ENCODE measurements at places on chromosomes 2 and 18.

DNA sequence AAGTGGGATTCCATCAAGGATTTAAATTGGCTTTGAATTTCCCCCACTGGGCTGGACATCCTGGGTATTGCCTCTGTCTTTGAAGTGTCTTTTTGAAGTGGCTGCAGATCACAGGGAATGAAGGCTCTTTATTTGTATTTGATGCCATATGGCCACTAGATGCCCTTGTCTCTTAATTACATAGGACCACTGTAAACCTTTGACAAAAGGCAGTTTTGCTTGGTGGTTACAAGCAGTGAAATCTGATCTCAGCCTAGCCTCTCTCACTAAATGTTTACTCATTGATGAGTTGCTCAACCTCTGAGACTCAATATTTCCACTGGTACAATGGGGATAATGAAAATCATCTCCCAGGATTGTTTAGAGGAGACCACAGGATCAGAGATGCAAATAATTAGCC, 102.2 kb downstream of the INSIG2 start:
- DNase-seq, result no peak

GRCh38 chr18:76587147-76587878, 92.3 kb upstream of the ZNF516 start:
- no peak for DNase-seq

DNA sequence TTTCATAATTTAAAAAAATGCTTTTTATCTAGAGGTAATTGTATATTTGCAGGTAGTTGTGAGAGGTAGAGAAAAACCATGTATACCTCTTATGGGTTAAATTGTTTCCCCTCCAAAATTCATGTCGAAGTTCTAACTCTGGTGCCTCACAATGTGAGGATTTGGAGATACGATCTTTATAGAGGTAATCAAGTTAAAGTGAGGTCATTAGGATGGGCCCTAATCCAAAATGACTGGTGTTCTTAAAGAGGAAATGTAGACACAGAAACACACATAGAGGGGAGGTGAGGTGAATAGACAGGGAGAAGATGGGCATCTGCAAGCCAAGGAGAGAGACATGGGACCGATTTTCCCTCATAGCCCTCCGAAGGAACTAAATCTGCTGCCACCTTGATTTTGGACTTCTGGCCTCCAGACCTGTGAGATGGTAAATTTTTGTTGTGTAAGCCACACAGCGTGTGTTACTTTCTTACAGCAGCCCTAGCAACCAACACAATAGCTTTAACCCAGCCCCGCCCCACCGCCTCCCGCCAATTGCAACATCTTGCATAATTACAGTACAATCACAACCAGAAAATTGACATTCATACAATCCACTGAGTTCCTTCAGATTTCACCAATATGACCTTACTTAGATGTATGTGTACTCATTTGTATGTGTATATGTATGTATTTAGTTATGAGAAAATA, 208.9 kb downstream of the MIB1 start:
- no peak for DNase-seq

- DNase-seq, result no peak
Observed at GRCh38 chr2:96102596-96103186, 13.7 kb downstream of the ADRA2B start.

GRCh38 chr18:76252880-76253279, 242.2 kb downstream of the ZNF516 start:
- DNase-seq, result no peak

GRCh38 chr18:35174093-35174731, 66.6 kb upstream of the ZNF397 start:
- no peak for DNase-seq

DNA sequence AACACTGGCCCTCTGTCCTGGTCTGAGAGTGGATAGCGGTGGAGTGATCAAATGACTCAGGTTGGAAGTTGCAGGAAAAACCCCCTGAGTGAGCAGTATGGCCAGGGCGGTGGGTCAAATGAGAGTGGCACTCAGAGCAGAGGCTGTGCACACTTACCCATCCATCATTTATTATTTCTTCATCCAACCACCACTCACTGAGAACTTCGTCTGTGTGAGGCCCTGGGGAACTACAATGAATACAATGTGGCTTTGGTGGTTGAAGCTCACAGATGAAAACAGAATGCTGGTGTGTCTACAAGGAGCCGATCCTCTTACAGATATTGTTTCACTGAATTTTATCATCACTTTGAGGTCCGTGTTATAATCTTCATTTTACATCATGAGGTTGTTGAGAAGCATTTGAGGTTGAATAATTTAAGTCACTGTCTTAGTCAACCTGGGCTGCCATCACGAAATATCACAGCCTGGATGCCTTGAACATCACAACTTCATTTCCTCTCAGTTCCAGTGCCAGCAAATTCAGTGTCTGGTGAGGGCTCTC, 73.4 kb upstream of the ID2 start:
- no peak for DNase-seq

DNA sequence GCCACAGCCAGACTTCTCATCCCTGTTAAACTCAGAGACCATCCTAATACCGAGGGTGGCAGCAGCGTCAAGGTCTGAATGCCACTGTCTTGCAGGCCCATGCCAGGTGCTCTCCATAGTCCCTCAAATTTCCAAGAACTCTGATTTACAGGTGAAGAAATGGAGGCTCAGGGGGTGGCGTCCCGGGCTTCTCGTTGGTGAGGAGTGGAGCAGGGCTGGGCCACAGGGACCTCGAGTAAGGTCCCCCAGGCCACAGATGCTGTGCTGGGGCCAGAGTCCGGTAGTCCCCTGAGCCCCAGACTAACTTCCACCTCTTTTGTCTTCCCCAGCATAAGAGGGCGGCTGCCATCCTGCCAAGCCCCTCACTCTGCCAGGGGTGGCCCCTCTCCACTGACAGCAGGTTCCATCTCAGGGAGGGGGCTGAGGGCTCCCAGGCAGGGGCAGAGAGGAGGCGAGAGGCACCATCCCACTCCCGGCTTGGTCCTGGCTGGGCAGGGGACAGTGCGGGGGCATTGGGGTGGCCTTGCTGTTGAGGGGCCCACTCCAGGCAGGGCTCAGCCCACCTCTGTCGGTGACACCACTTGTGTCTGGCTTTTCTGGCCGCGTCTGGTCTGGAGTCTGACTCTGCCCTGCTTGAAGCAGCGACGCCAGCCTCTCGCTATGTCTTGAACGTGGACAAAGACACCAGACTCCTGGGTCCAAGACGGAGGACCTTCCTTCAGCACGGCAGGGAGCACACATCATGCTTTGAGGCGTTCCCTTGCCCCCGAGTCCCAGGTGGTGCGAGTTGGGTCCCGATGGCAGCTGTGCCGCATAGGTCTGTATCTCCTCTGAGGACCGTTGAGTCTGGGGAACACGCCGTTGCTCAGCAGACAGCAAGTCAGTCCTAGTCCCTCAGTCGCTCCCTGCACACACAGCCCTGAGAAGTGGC, 15.9 kb upstream of the KLHL30 start:
- DNase-seq, result no peak

DNA sequence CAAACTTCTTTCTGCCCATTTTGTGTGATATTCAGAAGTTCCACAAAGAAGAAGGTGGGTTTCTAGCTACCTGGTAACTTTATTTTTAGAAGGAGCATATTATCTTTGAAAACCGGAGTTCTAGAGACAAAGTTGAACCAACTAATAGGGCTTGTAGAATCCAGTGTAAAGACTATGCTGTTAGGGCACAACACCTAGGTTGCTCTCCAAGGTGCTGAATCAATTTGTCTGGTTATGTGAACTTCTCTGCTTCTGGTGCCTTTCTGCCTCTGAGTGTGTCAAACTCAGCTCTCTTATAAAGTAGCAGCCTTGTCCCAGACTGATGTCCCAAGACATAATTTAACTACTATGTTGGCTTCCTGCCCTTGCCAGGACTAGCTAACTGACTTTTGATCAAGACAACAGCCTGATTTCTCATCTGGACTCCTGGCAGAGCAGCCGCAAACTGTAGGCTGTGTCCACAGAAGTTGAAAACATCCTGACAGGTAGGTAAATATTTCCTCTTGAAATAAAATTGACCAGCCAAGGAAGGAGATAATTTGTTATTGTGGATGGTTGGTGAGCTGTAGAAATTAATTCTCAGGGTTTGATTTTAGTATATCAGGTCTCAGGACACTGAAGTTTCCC, 119.4 kb downstream of the CYRIA start:
- no peak for DNase-seq
